ENCODE measurements at places on chromosomes 4 and X.

- no peak for DNase-seq
Observed at GRCh38 chrX:7272346-7272745, 124.4 kb upstream of the PUDP start.

GRCh38 chr4:82247629-82248028 lies 126.2 kb downstream of the HNRNPD start:
- DNase-seq: no peak

DNA sequence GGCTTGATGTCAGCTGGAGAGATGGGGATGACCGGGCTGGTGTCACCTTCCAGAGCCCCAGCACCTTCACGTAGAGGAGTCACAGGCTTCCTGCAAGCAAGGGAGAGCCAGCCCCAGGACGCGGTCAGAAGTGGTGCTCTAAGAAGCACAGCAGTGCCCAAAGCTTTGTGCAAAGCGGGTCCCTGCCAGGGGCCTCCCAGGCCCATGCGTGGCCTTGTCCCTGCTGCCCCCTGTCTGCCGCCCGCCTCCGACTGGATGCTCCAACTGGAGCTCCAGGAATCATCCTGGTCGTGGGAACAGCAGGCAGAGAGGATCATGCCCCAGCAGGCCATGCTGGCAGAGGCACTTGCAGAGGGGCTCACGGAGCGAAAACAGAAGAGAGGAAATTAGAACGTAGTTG lies 40.1 kb upstream of the LRPAP1 start:
- no peak for DNase-seq

DNA sequence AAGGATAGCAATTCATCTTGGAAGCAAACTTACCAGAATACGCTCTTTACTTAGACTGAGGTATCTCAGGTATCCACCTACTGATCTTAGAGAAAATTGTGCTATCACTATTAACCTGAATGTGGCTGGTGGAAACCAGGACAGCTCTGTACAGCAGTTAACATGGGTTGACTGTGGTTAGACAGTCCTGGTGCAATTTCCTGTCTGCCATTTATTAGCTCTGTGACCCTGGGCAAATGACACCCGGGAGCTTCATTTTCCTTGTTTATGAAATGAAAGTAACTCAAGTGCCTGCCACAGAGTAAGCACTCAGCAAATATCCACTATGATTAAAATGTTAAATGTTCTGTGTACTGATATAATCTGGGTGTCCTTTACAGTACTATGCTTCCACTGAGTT lies 60.0 kb downstream of the SMC1A start:
- no peak for DNase-seq

DNA sequence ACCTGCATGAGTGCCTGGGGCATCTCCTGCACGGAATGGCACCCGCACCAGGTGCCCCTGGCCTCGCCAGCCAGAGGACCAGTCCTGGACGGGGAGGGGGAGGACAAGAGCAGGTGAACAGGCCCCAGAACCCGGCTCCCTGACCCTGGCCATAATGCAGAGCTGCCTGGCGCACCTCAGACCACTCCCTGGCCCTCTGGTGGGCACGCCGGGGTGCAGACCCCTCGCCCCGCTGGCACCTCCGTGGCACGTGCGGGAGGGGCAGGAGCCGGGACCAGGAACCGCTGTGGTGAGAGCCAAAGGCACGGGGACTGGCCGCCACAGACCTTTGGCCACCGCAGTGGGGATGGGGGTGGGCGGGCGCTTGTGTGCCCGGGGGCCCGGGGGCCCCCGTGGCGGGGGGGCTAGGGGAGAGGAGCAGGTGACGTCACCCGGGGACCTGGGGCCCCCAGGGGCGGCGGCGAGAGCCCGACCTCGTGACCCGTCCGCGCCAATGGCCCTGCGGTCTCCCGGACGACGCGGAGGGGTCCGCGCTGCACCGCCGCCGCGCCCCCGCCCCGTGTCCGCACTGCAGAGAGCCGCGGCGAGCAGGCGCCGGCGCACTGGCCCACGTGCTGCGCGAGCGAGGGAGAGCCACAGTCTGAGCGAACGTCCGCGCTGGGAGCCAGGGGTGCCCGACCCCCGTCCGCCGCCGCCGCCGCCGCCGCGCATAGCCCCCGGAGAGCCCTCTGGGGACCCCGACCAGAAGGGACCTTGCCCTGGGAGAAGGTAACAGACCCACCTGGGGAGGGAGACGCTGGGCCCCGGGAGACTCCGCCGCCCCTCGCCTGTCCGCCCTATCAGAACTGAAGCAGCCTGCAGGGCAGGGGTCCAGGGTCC lies at the start of gene PNMA3:
Gene PNMA3, plus strand, starts transcription at position 600 of the 879 bp plus-strand sequence. CDS start 586 bp downstream, outside the sequence.
- no peak for DNase-seq

GRCh38 chr4:48081196-48081595 lies 52.9 kb downstream of the TXK start:
- no peak for DNase-seq

- no peak for DNase-seq
Observed at GRCh38 chr4:185309770-185310169, 86.0 kb downstream of the LRP2BP start.

GRCh38 chrX:130094696-130095095 lies 15.6 kb downstream of the ELF4 start:
- DNase-seq: no peak

- no peak for DNase-seq
Observed at GRCh38 chrX:46712764-46713163, 46.2 kb downstream of the SLC9A7 start.

GRCh38 chr4:94232519-94232918 lies 24.9 kb downstream of the SMARCAD1 start:
- no peak for DNase-seq

- DNase-seq: no peak
Observed at GRCh38 chrX:150856785-150857184, 41.7 kb downstream of the CD99L2 start.

Measured in CD4-positive, alpha-beta T cell treated with Interleukin-10 for 1 hour (primary cell).